Stimulated activated CD4-positive, alpha-beta T cell treated with anti-CD3 and anti-CD28 coated beads, Interleukin-4, amount 100 ng/mL, for 24 hours (primary cell): ENCODE measurements at places on chromosomes 4 and X.
A peak's percentile ranks its signal among the peaks of the same experiment; 100 is the strongest.

DNA sequence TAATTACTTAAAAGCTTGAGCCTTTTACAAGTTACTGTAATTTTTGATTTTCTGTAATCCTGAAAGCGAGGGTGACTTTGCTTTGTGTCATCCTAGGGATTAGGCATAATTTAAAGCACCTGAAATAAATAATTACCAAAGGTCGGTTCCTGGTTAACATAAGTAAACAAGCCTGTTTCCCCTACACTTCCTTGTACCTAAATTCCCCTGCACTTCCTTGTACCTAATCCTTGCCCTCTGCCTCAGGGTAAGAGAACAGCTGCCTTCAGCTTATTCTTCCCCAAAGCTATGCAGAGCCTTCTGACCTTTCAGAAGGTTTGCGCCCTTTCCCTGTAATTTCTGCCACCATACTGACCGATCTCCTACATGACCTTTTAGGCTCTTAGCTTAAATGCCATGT is 166.1 kb upstream of the PDE5A start:
- no peak for DNase-seq

DNA sequence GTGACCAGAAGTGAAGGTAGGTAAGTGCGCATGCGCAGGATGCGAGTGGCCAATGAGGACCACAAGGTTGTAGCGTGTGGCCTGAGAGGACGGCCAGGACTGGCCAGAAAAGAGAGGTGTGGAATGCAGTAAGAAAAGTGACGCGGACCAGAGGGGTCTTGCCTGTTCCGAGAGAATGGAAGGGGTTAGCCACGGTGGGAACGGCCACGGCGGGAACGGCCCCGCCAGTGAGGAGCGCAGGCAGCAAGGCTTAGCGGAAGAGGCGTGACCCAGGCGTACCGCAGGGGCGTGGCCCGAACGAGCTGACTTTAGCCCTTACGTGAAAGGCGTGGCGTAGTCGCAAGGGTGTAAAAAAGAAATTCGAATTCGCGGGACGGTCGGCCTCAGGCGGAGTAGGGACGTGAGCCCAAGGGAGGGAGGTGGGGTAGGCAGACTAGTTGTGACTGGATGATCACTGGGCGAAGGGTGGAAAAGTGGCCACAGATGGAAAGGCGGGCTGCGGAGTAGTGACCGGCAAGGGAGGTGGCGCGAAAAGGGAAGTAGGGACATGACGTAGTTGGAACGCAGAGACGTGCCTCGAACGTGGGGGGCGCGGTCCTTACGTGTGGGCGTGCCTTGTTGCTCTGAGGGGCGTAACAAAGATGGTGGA is 10.4 kb upstream of the CLTRN start:
- DNase-seq, result peak; percentile 89

- no peak for DNase-seq
Measured at GRCh38 chr4:145351162-145351561, 130.5 kb upstream of the SMAD1 start.

DNA sequence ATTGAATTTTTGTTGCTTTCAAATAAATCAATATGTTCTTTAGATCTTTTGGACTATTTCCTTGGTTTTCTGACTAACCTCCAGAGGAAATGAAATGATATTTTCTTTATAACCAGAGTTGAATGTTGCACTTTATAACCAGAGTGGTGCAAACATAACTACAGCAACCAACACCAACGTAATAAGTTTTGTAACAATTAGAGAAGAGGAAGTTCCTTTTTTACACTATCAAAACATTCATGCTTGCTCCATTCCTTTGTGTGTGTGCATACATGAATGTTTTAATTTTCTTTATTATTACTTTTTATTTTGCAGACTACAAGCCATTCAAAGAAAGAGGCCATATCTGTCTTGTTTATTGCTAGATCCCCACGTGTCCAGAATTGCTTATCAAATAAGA is 193.0 kb upstream of the PPP3CA start:
- DNase-seq, result no peak

- no peak for DNase-seq
Measured at GRCh38 chr4:10947898-10948297, 263.3 kb upstream of the CLNK start.

DNA sequence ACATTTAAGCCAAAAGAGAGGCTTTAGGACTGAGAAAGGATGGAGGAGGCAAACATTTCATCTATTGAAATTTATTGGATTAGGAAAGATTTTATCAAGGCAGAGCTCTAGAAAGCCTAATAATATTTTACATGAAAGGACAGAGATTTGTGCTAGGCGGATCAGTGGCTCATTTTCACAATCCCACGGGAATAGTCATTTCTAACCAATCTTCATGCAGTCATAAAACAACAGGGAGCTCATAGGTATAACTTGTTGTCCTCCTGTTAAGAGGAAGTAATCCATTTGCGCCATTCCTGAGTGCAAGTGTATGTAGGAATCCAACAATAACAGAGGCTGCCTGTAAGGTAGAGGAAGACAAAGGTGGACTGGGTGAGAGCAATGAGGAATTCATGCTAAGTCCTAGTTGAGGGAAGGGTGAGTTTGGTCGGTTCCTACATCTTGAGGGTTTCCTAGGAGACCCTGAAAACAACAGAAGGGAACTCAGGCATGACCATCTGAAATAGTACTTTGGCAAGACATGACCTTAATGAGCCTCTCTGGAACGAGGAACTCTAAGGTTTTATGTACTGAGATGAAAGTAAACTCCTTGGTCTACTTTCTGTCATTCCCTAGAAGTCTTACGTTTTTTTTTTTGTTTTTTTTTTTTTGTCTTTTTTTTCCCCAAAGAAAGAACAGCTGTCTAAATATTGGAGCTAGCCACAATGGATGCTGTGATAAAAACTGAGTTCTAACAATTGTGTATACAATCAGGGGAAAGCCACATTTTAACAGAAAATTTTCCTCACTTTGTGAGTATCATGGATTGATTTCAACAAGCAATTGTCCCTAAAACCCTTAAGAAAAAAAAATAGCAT is 89.7 kb downstream of the GEMIN8 start:
- no peak for DNase-seq

DNA sequence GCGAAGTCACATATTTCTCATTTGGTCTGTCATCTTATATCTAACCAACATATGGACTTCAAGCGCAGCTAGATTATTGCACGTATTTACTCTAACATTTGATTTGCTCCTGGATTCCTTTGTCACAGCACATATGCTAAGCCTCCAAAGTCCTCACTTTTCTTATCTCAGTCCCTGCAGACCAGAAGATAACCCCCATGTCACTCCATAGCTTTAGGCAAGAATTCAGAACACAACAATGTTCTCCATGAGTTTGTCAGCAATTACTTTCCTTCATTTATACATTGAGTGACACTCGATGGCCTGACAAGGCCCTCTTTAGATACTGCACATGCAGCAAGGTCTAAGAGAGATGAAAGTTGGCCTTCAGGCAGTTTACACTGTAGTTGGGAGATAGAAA is 4.8 kb upstream of the STATH start:
- DNase-seq, result no peak

DNA sequence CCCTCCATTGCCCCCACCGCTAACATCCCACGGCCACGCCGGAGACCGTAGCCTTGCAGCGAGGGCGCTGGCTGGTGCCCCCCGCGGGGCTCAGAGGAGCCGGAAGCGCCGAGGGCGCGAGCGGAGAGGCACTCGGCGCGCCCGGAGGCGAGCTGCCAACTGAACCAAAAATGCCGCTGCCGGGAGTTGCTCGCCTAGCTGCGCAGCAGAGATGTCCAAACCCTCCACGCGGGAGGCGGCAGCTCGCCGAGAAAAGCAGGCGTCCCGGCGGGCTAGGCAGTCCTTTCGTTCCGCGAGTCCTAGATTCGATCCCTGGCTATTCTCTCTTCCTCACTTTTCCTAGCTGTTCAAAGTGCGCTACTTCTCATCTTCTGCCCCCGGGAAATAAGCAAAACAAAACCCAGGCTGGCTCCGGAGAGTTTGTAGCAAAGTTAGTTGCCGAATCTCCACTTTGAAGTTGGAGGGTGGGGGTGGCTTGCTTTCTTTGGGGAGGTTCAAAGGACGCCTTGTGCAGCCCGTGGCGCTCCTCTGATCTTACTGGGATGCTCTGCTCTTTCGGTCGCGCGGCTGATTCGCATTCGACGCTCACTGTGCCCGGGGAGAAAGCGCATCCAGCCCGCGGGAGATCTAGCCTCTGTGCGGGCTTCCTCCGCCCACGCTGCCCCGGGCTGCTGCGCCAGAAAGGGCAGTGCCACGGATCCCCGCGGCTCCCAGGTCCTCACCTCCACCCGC is 723 bp downstream of the NKX6-1 start:
- DNase-seq, result no peak

DNA sequence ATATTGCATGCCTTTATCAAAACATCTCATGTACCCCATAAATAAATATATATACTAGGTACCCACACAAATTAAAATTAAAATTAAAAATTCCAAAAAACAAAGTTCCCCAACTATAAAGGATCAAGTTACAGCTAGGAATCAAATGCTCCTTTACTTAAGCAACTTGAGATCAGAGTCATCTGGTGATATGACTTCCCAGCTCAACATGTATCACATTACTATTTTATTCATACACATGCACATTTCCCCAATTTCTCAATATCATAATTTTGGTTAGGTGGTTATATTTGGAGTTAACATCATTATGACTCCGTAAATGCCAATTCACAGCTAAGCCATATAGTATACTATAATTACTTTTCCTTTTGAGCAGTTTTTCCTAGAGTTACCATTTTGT is 60.9 kb downstream of the CLOCK start:
- no peak for DNase-seq

GRCh38 chr4:145348291-145348690 is 133.4 kb upstream of the SMAD1 start:
- no peak for DNase-seq

GRCh38 chr4:155748039-155748438 is 10.8 kb upstream of the GUCY1B1 start:
- no peak for DNase-seq

DNA sequence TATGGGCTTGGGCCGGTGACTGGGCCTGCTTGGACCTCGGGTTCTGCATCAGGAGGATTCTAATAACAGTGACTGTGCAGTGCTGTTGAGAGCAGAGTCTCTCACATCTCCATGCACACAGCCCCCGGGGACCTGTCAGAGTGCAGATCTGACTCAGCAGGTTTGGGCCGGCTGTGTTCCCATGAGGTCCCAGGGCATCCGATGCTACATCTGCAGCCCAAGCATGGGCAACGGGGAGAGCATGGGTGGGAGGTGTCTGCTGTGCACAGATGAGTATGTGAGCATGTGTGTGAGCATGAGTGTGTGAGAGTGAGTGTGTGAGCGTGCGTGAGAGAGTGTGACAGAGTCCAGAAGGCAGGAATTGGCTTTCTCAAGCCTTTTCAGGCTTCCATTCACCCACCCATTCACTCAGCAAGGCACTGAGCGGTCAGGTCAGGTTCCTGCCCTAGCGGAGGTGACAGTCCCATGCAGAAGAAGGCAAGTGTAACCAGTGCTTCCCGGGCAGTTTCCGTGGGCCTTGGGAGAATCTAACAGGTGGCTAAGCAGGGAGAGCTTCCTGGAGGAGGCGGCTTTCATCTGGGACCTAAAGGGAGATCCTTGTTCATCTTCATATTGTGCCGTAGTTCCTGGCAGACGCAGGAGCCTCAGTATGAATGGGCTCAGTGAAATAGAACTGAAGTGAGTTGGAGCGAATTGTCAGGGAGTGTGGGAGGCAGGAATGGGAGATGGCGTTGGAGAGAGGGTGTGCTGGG is 62.6 kb downstream of the SORCS2 start:
- no peak for DNase-seq

GRCh38 chr4:8188085-8188484 is 11.0 kb upstream of the SH3TC1 start:
- no peak for DNase-seq

DNA sequence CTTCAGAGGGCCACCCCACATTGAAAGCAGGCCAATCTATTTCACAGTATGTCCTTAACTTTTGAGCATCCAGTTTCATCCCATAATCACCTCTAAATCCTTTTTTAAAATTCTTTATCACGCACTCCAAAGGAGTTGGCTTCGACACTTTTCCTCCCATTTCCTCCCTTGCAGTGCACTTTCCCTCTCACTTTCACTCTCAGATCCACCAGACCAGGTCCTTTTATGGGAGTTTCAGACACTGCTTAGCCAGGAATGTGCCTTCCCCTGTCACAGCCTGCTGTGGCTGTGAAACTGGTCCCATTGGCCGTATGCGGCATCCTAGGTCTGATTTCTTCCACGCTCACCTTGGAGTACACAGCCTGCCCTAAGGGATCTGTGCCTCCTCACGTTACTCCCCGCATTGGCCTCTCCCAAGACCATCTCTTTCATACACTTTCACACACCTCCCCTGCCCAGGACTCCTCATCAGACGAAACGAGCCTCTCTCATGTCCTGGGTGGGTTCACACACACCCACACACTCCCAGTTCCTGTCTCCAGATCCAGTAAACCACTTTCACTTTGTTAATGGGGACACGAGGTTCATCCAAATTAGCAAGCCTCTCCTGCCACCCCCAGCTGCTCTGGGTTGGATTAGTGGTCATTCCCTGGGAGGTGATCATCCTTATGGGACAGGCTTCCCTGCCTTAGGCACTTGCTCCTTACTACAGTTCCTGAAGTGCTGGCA is 10.0 kb upstream of the RHOXF2B start:
- no peak for DNase-seq

- no peak for DNase-seq
Measured at GRCh38 chr4:65623506-65623905, 46.8 kb downstream of the EPHA5 start.

DNA sequence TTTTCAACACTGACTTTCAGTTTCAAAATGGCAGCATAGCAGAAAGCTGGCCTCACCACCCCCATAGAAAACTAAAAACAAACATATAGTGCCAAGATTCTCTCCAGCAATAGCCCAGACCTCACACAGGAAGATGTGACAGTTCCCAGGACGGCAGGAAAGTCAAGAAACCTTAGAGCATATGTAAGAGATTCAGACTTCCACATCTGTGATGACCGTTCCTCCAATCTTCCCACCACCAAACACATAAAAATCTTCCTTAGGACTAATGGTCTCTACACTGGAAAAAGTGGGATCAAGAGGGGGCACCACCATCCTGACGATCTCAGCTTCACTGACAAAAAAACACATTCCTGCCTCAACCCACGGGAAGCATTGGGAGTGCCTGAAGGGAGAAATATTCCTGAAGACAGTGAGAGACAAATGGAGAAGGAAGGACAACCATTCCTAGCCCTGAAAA is 134.1 kb upstream of the CPXCR1 start:
- DNase-seq, result no peak

GRCh38 chr4:147640331-147640730 is 23.1 kb downstream of the TMEM184C start:
- DNase-seq, result no peak

DNA sequence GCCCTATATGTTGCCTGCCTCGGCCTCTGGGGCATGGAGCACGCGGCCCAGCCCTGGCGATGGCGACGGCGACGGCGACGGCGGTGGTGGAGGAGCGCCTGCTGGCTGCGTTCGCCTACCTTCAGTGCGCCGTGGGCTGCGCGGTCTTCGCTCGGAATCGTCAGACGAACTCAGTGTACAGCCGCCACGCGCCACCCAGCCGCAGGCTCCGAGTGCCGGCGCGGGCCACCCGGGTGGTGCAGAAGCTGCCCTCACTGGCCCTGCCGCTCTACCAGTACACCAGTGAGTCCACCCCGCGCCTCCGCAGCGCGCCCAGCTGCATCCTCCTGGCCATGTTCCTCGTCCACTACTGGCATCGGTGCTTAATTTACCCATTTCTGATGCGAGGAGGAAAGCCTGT is 83.7 kb upstream of the F9 start:
- DNase-seq, result no peak

GRCh38 chr4:25913056-25913850 is 767 bp upstream of the SMIM20 start:
- DNase-seq, result peak; percentile 16

- DNase-seq, result no peak
Measured at GRCh38 chr4:83489711-83490326, 4.9 kb upstream of the ABRAXAS1 start.

GRCh38 chrX:16838202-16839066 is 31.7 kb downstream of the RBBP7 start:
- DNase-seq, result no peak

- no peak for DNase-seq
Measured at GRCh38 chr4:152713951-152714705, 34.3 kb upstream of the TMEM154 start.
